Midbrain (tissue), 1 donor: ENCODE measurements at places on chromosomes 6 and 20.

- DNase-seq, result no peak
These were observed 63.3 kb downstream of the ILRUN start for GRCh38 chr6:34633256-34633655.

- no peak for DNase-seq
These were observed 83.3 kb downstream of the DCDC2 start for GRCh38 chr6:24274441-24275083.

DNA sequence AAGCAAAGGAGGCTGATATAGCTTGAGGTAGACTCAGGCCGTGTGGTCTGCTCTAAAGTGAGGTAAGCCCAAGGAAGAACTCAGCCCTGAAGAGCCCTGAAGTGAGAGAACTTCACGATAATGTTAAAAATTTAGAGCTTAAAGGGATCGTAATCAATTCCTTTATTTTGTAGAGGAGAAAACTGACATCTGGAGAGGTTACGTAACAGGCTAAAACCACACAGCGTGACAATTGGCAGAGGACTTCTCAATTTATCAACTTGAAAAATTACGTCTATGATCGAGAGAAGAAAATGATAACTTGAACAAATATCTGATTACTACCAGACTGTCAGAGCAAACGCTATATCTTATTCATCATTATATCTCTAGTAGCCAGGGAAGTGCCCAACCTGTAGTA lies 121.8 kb upstream of the FOXO3 start:
- no peak for DNase-seq

DNA sequence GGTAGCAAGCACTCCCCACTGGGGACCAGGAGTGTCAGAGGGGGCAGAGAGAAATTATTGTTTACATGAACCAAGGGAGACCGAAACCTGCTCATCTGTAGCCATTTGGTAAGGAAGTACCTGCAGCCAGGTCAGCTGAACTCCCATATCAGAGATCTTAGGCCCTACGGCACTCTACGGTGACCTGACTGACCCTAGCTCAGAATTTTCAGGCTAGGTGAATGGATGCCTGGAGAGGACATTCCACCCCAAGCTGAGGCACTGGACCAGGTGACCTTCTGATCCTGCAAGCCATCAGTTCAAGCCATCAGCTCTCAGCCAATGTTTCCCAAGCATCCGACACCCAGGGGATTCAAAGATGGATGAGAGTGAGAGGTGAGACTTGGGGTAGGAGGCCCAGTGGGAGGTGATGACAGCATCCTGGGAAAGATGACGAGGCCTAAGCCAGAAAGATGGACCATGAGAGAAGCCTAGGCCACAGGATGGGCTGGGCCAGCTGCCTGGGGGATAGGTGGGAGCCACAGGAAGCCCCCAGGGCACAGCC lies 2.8 kb downstream of the ANGPT4 start:
- DNase-seq, result no peak

GRCh38 chr20:37596890-37597536 lies 69.3 kb upstream of the BLCAP start:
- DNase-seq, result no peak

- no peak for DNase-seq
These were observed 269.6 kb downstream of the CD109 start for GRCh38 chr6:73965539-73966029.

DNA sequence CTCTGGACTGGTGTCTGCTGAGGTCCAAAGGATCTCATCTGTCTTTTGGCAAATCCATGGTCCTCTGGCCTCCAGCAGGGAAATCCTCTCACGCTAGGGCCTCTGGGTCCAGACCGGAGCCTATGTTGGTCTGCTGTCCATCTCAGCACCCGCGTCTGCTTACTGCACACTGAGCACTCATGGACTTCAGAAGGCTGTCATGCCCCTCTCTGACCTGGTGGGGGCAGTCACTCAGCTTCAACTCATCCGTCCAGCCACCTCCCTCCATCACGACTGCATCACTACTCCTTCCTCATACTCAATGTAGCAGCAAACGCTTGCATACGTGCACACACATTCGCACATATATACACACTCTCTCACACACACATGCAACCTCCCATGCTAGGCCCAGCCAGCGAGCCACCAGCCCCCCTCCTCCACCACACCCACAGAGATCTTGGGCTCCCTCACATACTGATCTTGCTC lies 33.3 kb downstream of the GABRR2 start:
- no peak for DNase-seq

GRCh38 chr6:105898286-105898685 lies 187.8 kb upstream of the PRDM1 start:
- no peak for DNase-seq

DNA sequence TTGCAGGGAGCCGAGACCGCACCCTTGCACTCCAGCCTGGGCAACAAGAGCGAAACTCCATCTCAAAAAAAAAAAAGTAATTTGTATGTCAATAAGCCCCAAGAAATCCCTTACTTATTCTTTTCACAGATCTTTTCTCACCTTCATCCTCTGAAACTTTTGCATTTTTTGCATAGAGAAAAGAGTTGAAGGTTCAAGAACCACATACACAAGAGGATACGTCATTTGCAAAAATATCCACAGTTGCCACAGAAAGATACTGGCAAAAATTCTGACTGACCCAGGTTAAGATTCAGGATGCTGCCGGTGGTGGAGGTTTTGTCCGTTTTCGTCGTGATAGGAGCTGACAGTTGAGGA lies 94.5 kb downstream of the ZMYND8 start:
- DNase-seq, result no peak

- DNase-seq, result no peak
These were observed 110.2 kb downstream of the TBXT start for GRCh38 chr6:166057431-166057830.

DNA sequence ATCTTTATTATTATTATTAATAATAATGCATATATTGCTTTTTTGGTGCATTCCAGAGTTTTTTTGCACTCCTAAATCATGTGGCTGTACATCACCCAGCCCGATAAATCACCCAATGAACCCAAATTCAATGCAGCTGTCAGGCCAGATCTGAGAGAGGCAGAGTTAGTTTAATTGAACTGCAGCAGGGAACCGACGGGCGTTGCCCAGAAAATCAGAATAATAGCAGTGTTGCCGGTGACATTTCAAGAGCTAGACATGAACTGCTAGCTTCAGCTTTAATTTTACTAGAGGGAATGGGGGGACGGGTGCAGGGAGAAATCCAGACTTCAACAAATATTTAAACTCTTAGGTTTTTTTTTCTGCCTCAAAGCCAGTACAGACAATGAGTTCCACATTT lies 135.0 kb downstream of the CLIC5 start:
- no peak for DNase-seq

- no peak for DNase-seq
These were observed 25.6 kb downstream of the INSM1 start for GRCh38 chr20:20393207-20394120.

DNA sequence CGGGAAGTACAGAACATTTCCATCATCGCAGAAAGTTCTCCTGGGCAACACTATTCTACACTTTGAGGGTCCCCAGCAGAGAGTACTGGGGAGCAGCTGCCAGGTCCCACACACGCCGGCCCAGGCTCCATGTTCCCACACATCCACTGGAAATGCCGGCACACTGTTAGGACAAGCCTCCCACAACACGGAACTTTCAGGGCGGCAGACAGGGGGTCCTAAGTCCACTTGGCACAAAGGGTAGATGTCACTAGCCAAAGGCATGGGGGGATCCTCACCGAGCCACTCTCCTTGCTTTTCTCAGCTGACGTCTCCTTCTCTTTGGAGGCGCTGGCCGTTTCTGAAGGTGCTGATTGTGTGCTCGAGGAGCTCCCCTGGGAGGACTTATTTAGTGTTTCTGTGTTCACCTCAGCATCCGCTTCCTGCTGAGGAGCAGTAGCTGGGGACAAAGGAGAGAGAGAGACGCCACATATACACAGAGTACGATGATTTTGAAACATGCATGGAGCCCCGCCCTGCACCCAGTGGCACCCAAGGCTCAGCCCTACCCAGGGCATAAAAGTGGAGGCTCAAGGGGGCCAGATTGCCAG lies 135.4 kb downstream of the ZMYND8 start:
- DNase-seq, result no peak

DNA sequence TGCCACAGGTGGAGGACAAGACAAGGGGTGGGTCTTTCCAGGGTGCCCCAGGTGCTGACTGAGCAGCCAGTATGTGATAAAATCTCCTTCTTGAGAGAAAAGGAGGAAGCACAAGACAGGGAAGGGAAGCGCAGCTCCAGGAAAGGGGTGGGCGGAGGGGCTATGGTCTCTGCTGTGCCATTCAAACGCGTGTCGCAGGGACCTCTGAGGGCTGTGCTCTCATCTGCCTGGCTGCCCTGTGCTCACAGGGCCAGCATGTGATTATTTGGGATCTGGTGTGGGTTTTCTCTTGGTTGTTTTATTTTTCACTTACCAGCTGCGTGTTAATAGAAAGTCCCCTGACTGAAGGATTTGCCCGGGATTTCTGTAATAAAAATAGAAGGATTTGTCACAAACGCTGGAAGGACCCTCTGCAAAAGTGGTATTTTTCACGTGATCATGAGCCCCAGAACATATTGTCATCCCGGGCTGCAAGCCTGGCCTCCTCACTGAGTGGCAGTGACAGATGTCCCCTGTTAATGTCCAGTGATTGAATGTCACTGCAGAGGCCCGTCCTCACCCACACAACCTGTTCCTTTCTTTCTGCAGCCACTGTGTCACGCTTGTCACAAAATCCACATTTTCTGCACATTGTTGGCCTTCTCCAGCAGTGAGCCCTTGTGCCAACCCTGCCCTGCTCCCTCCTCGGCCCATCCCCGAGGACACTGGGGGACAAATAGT lies 35.0 kb upstream of the VSX1 start:
- DNase-seq, result no peak

GRCh38 chr20:41174782-41175181 lies 37.4 kb downstream of the PLCG1 start:
- no peak for DNase-seq

DNA sequence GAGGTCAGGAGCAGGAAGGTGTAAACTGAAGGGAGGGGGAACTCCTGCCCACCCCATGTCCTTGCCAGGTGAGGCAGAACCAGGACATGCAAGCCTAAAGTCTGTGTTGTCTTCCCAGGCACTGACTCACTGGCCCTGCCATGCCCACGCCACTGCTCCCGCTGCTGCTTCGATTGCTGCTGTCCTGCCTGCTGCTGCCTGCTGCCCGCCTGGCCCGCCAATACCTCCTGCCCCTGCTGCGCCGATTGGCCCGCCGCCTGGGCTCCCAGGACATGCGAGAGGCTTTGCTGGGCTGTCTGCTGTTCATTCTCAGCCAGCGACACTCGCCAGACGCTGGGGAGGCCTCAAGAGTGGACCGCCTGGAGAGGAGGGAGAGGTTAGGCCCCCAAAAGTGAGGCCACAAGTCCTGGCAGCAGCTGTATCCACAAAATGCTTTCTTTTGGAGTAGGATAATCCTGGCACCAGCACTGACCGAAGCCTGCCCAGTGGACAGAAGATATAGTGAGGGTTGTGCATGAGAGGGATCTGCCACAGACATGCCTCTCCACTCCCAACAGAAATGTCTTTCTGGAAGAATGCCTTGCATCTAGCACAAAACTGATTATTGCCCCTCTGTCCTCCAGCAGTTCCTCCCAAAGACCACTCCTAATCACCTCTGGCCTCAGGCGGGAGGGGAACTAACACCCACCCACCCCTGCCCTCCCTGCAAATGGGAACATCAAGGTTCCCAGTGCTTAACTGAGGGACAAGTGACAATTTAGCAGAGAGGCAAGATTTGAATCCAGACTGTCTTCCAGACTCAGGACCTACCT lies 812 bp downstream of the MYMX start:
- peak; percentile 35 for DNase-seq

- no peak for DNase-seq
These were observed 27.9 kb downstream of the PLEKHG1 start for GRCh38 chr6:150627585-150628025.

- DNase-seq, result no peak
These were observed 62.4 kb downstream of the DTD1 start for GRCh38 chr20:18650224-18650623.

- no peak for DNase-seq
These were observed 8.2 kb upstream of the SNX9 start for GRCh38 chr6:157814883-157815282.

- DNase-seq, result no peak
These were observed 335.6 kb upstream of the BTBD3 start for GRCh38 chr20:11582060-11582459.

- DNase-seq, result no peak
These were observed 95.9 kb upstream of the EMILIN3 start for GRCh38 chr20:41462372-41463161.

DNA sequence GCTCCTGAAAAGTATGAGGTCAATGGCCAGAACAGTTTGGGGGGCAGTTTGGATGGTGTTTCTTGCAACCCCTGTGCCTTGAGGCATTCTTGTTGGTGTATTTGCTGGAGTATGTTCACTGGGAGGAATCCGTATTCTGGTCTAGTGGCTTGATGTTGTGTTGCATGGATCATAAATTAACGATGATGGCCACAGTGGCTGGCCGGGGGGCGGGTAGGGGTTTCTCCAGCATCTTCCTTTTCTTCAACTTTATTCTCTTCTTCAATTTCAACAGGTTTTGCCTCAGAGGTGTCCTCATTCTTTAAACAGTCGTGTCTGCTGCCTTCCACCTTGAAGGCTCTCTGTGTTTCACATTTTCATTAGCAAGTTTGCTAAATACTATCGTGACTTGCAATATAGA lies 43.0 kb upstream of the THBS2 start:
- no peak for DNase-seq

- no peak for DNase-seq
These were observed 70.2 kb downstream of the CEP57L1 start for GRCh38 chr6:109165392-109165974.

DNA sequence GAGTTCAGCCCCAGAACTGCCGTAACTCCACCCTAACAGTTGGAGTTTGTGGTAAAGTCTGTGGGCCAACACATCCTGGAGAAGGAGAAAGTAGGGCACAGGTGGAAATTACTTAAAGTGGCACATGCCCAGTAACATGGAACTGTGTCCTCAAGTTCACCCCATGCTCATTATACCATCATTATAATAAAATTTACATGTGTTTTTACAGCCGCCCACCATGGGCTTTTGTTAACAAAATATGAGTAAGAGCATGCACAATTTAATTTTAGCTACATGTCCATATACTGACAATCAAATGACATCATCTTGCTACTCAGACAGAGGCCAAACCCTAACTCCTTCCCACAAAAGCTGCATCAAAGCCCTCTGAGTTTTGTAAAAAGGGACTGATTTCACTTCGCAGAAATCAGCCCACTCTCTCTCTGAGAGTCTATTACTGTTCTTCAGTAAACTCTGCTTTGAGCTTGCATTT lies 17.3 kb upstream of the ELOVL4 start:
- DNase-seq, result no peak

DNA sequence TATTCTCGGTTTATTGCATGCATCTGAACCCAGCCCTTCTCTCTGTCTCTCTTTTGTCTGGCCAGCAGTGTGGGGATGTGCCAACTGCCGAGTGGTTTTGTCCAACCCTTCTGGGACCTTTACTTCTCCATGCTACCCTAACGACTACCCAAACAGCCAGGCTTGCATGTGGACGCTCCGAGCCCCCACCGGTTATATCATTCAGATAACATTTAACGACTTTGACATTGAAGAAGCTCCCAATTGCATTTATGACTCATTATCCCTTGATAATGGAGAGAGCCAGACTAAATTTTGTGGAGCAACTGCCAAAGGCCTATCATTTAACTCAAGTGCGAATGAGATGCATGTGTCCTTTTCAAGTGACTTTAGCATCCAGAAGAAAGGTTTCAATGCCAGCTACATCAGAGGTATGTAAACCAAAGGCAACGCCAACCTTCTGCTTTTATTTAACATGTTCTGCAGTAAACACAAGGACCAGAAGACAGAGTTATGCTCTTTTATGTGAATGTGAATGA lies 65.8 kb downstream of the ADGRG6 start:
- no peak for DNase-seq
